T-helper 9 cell (primary cell): ENCODE measurements at places on chromosomes 3 and 15.

- DNase-seq: no peak
These were observed 1.4 kb downstream of the CYFIP1 start for GRCh38 chr15:22978691-22979237.

DNA sequence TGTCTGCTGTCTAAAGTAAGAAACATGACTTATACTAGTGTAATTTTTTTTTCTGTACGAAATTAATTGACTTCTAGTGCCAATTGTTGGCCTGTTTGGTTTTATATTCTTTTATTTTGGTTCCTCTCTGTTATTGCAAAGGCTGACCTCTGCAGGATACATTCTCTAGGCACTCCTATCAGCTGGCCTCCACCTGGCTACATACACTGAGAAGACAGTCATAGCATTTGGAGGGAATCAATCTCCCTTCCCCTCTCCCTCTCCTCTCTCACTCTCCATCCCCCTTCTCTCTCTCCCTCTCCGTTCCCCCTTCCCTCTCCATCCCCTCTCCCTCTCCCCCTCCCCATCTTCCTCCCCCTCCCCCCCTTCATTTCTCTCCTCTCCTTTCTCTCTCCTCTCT lies 116.7 kb downstream of the MCTP2 start:
- DNase-seq: no peak

GRCh38 chr3:194723846-194724618 lies 38.3 kb downstream of the FAM43A start:
- DNase-seq: no peak

- DNase-seq: no peak
These were observed 169.1 kb upstream of the ZPLD1 start for GRCh38 chr3:102265720-102266119.

GRCh38 chr3:8767667-8768363 lies 1.6 kb downstream of the OXTR start:
- DNase-seq: no peak

- no peak for DNase-seq
These were observed 279.8 kb downstream of the VPS13C start for GRCh38 chr15:61780278-61780980.

GRCh38 chr3:59443618-59444293 lies 393.9 kb upstream of the CFAP20DC start:
- no peak for DNase-seq

- no peak for DNase-seq
These were observed 35.9 kb upstream of the BNC1 start for GRCh38 chr15:83320404-83320803.

GRCh38 chr3:63228677-63229076 lies 49.4 kb upstream of the SYNPR start:
- no peak for DNase-seq

GRCh38 chr3:24713516-24713915 lies 218.9 kb upstream of the THRB start:
- no peak for DNase-seq

- DNase-seq: no peak
These were observed 47.7 kb downstream of the ANXA2 start for GRCh38 chr15:60350108-60350507.

DNA sequence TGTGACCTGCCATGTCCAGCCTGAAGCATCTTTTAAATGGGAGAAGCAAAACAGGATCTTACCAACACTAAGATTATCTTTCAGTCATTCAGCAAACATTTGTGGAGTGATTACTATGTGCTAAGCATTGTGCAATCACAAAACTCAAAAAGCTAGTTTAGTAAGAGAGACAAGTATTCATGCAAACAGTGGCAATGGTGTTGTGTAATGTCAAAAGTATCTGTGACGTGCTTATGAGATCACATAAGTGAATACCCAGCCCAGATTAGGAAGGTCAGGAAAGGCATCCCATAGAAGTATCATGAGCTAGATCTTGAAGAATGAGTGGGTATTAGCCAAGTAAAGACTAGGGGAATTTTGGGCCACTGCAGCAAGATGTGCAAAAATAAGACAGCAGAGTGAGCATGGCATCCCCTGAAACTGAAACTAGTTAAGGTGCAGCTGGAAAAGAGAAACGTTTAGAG lies 32.1 kb downstream of the SEC62 start:
- no peak for DNase-seq

GRCh38 chr3:11356269-11356668 lies 84.1 kb downstream of the ATG7 start:
- DNase-seq: no peak

- no peak for DNase-seq
These were observed 1.7 kb downstream of the BFSP2 start for GRCh38 chr3:133401374-133402135.

GRCh38 chr3:25153561-25153960 lies 274.5 kb upstream of the RARB start:
- DNase-seq: no peak

GRCh38 chr3:11131371-11131770 lies 22.9 kb upstream of the HRH1 start:
- DNase-seq: no peak

DNA sequence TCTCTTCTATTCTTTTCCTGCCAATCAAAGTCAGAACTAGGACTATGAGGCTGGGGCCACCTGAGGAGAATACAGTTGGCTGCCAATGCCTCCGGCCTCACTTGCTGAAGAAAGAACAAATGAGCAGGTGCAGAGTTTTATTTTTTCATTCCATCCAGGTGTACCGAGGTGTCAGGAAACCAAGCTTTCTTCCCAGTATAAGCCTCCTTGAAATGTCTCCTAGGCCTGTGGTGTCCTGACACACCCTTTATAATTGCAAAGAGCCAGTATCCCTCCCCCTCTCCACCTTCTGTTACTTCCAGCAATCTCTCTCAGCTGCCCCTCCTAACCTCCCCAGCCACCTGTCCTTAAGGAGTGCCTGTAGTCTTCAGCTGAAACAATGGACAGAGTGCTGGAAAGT lies 127.9 kb downstream of the SLC9A9 start:
- no peak for DNase-seq
